Stimulated activated CD4-positive, alpha-beta T cell treated with anti-CD3 and anti-CD28 coated beads, Interleukin-15, amount 100 ng/mL, for 1 hour (primary cell): ENCODE measurements at places on chromosomes 3 and 15.

GRCh38 chr3:43910750-43911149 is 220.0 kb downstream of the ABHD5 start:
- no peak for DNase-seq

DNA sequence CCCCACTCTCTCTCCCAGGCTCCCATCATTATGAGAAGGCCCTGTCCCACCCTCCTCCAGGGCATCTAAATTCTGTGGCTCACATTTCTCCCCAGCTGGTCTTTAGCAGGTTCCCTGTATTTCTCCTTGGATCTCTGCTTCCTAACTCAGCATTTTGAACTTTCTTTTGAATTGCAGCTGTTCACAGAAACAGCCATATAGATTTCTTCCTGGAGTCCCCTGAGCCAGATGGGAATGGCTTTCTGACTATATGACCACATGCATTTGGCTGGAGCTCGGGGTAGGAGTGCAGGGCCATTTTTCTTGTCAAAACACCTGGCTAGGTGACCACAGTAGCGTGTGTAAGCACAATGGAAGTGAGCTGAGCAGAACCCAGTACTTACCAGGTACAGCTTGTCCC is 22.0 kb downstream of the RBP2 start:
- no peak for DNase-seq

- DNase-seq, result no peak
These were observed 57.7 kb downstream of the BFSP2 start for GRCh38 chr3:133457465-133458067.

DNA sequence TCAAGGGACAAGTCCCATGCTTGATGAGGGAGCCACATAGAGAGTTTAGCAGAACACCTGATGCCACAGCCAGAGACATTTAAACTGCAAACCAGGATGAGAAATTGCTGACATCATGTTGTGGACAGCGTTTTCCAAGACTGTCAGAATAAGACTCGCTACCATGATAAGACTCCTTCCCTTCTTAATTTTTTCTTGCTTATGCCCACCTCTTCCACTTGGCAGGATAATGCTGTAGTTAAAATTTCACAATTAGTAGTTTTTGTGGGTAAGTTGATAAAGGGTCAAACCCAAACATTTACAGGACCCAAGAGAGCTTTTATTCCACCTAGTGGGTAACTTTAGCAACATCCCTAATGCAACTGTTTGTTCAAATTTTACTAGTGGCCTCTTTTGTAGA is 3.0 kb upstream of the PIAS1 start:
- no peak for DNase-seq

DNA sequence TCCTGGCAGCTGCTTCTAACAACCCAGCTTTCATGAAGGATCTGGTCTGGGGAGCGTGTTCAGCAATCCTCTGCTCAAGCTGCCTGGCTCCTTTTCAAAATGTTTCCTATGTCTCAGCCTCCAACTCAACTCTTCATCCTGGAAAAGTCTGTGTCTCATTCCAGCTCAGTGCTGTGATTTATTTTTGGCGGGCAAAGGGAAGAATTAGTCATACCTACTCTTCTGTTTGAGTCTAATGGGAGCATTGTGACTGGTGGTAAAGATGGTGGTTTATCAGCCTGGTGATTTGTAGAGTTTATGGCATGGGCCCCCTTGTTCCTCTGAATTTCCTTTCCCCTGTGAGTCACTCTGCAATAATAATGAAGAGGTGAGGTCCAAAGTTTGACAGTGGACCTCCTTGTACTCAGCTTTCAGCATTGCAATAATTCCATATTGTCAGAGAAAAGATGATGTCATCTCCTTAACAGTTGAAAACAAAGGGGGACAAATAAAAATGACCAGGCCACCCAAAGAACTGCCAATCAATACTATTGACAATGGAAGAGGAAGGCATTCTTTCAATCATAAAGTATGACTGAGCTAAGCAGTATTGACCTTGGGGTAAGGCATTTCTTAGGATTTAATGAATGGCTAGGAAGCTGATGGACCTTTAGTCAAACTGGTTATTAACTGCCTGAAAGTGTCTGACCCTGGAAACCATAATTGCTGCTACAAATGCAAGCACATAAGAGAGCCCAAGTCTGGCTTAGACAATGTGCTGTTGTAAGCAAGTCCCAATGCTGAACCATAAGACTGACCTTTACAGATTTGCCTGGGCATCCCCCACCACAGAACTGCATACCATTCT is 204.7 kb upstream of the MCTP2 start:
- DNase-seq, result no peak
